ENCODE measurements at places on chromosomes 13 and 19.

- H3K4me3 ChIP-seq, result no peak overlapping the region
- no peaks in the 10 kb centered on the region for H3K4me1 ChIP-seq
- no peaks in the 10 kb centered on the region for H3K36me3 ChIP-seq
- H3K27ac ChIP-seq, result no peak overlapping the region
Measured at GRCh38 chr19:47848823-47849473, 10.1 kb upstream of the TPRX2 start.

- peak overlapping the region; percentile 1 for H3K4me3 ChIP-seq
- no peaks in the 10 kb centered on the region for H3K27me3 ChIP-seq
- DNase-seq, result no peak
- peaks cover 25% of the 10 kb centered on the region for H3K4me1 ChIP-seq
- no peaks in the 10 kb centered on the region for H3K36me3 ChIP-seq
- H3K27ac ChIP-seq, result peak overlapping the region; percentile 22
Measured at GRCh38 chr19:42129399-42130253, 2.6 kb downstream of the POU2F2 start.

GRCh38 chr19:13022859-13023636 is 27.8 kb downstream of the NFIX start:
- peak overlapping the region; percentile 41 for H3K4me3 ChIP-seq
- H3K36me3 ChIP-seq, result no peaks in the 10 kb centered on the region
- H3K27ac ChIP-seq, result no peak overlapping the region
- H3K27me3 ChIP-seq, result peaks cover 3% of the 10 kb centered on the region
- H3K4me1 ChIP-seq, result peaks cover 11% of the 10 kb centered on the region

DNA sequence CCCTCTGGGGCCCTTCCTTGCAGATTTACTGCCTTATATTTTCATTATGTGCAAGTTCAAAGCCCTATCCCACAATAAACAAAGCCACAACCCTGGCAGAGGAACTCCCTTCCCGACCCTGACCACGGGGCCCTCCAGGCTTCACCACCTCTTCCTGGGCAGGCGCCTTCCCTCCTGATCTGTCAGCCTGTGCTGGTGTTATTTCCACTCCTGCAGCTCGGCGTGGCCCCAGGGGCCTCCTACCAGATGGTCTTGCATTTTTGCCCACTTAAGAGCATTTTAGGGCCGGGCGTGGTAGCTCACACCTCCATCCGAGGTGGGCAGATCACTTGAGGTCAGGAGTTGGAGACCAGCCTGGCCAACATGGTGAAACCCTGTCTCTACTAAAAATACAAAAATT is 22.8 kb downstream of the SLC15A1 start:
- no peak overlapping the region for H3K27ac ChIP-seq
- no peaks in the 10 kb centered on the region for H3K4me1 ChIP-seq
- DNase-seq, result no peak
- no peaks in the 10 kb centered on the region for H3K36me3 ChIP-seq
- H3K27me3 ChIP-seq, result no peaks in the 10 kb centered on the region

DNA sequence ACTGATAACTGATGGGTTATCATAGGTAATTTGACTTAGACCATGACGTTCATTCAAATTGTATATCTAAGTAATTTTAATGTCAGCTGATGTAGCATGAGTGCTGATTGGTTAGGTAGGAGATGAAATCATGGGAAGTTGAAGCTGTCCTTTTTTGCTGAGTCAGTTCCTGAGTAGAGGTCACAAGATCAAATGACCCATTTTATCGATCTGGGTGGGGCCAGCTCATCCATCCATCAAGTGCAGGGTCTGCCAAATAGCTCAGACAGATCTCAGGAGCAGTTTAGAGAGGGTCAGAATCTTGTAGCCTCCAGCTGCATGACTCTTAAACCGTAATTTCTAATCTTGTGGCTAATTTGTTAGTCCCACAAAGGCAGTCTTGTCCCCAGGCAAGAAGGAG is 35.3 kb upstream of the CD177 start:
- no peaks in the 10 kb centered on the region for H3K4me1 ChIP-seq
- no peaks in the 10 kb centered on the region for H3K36me3 ChIP-seq
- no peak overlapping the region for H3K4me3 ChIP-seq
- no peak overlapping the region for H3K27ac ChIP-seq
- no peaks in the 10 kb centered on the region for H3K27me3 ChIP-seq

DNA sequence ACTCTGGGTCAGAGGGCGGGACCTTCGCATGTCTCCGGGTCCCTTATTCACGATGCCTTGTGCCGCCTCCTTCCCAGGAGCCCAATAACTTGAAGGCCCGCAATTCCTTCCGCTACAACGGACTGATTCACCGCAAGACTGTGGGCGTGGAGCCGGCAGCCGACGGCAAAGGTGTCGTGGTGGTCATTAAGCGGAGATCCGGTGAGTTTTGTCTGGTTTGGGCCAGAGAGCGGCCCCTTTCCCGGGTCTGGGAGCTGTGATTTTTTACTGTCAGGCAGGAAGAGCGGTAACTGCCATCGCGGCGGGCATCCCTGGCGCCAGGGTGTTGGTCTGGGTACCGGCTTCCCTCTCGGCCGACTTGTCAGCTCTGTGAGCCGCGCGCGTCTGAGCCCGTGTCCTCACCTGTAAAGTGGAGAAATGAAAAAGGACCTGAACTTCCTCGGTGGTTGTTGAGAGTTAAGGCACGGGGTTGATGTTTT is 800 bp downstream of the RPL28 start:
- H3K4me1 ChIP-seq, result peaks cover 53% of the 10 kb centered on the region
- peak overlapping the region; percentile 92 for H3K4me3 ChIP-seq
- peaks cover 11% of the 10 kb centered on the region for H3K36me3 ChIP-seq

DNA sequence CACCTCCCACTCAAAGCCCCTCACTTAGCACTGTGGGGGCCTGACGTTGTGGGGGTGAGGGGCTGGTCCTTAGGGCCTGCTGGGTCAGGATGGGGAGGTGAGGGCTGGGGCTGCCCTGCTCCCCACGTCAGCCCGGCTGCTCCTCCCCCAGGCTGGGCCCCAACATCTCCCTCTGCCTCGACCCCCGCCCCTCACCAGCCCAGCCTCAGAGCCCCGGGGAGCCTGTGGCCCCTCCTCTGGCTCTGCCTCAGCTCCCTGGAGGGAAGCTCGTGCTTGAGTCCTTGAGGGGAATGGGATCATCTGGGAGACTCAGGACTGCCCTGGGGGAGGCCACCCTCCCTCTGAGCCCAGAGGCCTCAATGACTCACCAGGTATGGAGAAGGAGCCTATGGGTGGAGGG is 6.8 kb downstream of the LILRA4 start:
- H3K4me1 ChIP-seq, result no peaks in the 10 kb centered on the region
- H3K36me3 ChIP-seq, result no peaks in the 10 kb centered on the region
- no peaks in the 10 kb centered on the region for H3K27me3 ChIP-seq
- H3K4me3 ChIP-seq, result no peak overlapping the region
- DNase-seq, result no peak

DNA sequence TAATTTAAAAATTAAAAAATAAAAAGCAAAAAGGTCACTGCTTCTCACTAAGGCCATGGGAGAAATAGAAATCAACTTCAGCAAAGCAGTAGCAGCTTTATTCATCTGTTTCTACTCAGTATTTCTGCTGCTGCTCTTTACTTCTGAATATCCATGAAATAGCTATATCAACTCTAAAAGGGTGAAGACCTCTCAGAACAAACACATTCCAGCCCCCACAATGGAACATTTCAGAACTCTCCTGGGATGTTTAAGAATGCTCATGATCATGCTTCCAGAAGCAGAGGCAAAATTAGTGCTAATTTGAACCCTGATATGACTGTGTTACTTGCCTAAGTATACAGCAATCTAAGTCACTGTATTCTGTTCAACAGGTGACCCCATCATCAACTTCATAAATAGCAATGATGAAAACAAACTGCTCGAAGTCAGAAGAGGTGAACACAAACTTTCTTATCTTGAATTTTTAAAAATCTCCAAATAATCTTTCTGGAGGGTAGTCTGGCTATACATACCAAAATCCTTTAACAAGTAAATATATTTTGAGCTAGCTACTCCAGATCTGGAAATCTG is 29.6 kb upstream of the DOCK9 start:
- DNase-seq, result no peak
- H3K4me3 ChIP-seq, result no peak overlapping the region
- peaks cover 41% of the 10 kb centered on the region for H3K4me1 ChIP-seq
- no peaks in the 10 kb centered on the region for H3K27me3 ChIP-seq

- H3K36me3 ChIP-seq, result no peaks in the 10 kb centered on the region
- no peaks in the 10 kb centered on the region for H3K27me3 ChIP-seq
- DNase-seq, result no peak
- no peak overlapping the region for H3K4me3 ChIP-seq
Measured at GRCh38 chr13:67493835-67494234, 263.7 kb upstream of the PCDH9 start.

All from naive thymus-derived CD4-positive, alpha-beta T cell (primary cell).